ENCODE measurements at places on chromosomes 13 and 19. TPM values are rescaled to one million over a fixed set of nuclear protein-coding genes. Genes with fewer than 3 reads are reported as not detected.

The CEACAM19 gene
- 0.34 TPM for total RNA-seq

The SCN1B gene
- total RNA-seq: 0.57 TPM

The PROZ gene
- total RNA-seq: not detected

The ALG5 gene
- 32.0 TPM for total RNA-seq

The TNFRSF19 gene
- 0.11 TPM for total RNA-seq

The CLEC11A gene
- 1.4 TPM for total RNA-seq

Data from activated CD8-positive, alpha-beta T cell treated with anti-CD3 and anti-CD28 coated beads, Interleukin-2, amount 10 ng/mL, durations not matched to agents 7 days and 5 days (primary cell).